ENCODE measurements at places on chromosomes 5 and 9.
A peak's percentile ranks its signal among the peaks of the same experiment; 100 is the strongest.

GRCh38 chr9:116166713-116167112 is 13.1 kb downstream of the PAPPA start:
- no peak for DNase-seq

DNA sequence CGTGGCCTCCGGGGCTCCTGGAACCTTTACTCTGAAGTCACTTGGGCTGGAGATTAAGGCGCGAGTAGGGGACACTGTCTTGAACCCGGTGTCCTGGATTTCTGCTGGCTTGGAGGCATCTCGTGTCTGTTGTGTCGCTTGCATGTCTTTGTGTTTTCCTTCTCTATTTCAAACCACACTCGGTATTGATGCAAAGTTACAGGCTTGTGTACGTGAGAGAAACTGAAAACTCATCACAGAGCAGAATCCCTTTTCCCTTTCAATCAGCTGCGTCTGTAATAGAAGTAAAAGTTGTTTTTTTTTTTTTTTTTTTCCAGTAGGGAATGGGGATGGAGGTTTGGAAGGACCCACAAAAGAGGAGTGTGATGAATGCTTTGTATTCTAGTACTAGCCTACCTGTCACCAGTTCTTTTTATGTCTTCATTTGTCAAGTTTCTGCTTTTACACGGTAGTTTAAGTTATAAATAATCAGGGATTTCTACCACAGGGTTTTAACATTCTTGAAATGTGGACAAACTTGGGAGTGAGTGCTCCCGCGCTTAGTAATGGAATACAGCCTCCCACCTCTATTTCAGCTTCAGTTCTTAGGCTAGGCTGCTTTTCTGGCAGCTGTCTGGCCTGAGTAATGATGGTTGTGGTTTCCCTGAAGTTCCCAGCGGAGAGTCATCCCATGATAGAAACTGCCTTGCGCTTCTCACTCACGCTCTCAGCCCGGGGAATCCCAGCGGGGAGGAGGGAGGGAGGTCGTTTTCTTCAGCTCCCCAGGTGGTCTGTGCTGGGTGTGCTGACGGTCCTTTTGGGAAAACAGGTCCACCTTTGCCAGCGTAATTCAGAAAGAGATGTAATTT is 763 bp downstream of the TJP2 start:
- DNase-seq, result peak; percentile 88

- DNase-seq, result no peak
Observed at GRCh38 chr5:176519810-176520720, 17.1 kb downstream of the RNF44 start.

DNA sequence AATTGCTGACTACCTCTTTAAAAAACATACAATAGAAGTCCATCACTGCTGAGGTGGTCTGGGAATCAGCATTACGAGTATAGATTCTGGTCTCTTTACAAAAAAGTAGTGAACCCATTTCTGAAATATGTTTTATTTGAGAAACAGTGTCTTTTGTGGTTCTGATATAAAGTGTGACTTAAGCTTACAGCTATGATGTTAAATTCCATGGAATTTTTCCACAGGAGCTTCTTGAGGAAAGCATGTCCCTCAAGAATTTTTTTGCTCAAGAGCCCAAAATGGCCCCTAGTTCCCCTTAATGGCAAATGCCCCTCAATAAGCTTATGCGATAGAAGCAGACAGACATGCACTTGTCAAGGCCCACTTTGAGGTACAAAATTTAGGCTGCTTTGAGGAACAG is 265.7 kb downstream of the FAM170A start:
- no peak for DNase-seq

- DNase-seq, result no peak
Observed at GRCh38 chr5:100755435-100755834, 147.6 kb downstream of the ST8SIA4 start.

- no peak for DNase-seq
Observed at GRCh38 chr5:68922172-68922987, 171.4 kb upstream of the SLC30A5 start.

DNA sequence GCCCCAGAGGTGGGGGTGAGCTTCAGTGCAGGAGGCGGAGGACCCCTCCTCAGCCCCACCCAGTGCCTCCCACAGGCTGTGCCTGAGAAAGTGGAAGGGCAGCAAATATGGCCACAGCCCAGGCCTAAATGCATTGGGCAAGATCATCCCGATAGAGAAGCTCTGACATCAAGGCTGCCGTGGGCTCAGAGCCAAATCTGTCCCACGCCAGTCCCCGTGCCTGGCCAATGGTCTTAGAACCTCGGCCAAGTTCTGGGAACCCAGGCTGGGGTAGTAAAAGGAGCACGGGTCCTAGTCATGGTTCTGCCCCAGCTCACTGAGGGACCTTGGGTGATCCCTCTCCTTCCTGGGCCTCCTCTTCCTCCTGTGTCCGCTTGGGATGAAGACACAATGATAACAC is 27.7 kb upstream of the TNIP1 start:
- no peak for DNase-seq

DNA sequence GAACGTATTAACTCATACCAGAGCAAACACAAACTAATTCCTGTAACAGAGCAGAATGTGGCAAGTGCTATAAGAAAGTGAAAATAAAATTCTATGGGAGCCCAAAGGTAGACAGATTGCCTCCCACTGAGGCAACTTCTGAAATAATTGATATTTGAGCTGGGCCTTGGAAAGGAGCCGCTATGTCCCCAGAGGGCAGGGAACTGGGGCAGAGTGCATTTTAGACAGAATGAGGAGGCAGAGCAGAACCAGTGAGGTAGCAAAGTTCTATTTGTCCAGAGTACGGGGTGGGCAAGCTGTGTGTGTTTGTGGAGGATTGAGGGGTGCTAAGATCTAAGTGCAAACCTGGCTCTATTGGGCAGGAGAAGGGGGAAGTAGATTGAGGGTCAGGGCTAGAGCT is 19.8 kb downstream of the CDO1 start:
- DNase-seq, result no peak

DNA sequence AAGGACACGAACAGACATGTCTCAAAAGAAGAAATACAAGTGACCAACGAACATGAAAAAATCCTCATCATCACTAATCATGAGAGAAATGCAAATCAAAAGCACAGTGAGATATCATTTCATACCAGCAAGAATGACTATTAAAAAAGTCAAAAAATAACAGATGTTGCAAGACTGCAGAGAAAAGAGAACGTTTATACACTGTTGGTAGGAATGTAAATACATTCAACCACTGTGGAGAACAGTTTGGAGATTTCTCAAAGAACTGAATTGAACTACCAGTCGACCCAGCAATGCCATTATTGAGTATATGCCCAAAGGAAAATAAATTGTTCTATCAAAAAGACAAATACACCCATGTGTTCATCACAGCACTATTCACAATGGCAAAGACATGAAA is 45.7 kb downstream of the FXN start:
- no peak for DNase-seq

DNA sequence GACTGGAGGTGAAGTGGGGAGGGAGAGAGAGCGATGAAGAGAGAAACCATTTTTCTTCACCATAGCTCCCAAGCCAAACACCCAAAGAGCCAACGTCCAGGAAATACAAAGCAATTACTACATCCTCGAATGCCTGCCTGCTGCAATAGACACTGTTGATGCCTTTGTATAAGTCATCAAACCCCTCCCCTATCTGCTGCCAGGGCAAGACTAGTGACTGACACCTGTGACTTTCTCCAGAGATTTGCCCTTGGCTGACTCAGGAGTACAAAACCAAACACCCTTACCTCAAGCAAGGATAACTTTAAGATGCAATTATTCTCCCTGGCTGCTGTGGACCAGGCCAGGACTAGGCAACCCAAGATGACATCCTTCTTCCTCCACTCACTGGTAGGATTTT is 81.8 kb upstream of the RASA1 start:
- DNase-seq, result no peak

- no peak for DNase-seq
Observed at GRCh38 chr9:131666774-131667173, 73.1 kb downstream of the RAPGEF1 start.

- no peak for DNase-seq
Observed at GRCh38 chr9:121261107-121261460, 6.9 kb upstream of the GSN start.

GRCh38 chr5:5711112-5711511 is 288.6 kb downstream of the ICE1 start:
- DNase-seq, result no peak
